ENCODE measurements at places on chromosomes 12 and 14. TPM values are rescaled to one million over a fixed set of nuclear protein-coding genes. Genes with fewer than 3 reads are reported as not detected.

- DNase-seq, result no peak
These were observed 14.2 kb downstream of the GLT1D1 start for GRCh38 chr12:128867466-128867865.

GRCh38 chr14:53109105-53110041 is 43.8 kb downstream of the DDHD1 start:
- DNase-seq, result no peak

- no peak for DNase-seq
These were observed 498.4 kb downstream of the RMST start for GRCh38 chr12:97960741-97961608.

DNA sequence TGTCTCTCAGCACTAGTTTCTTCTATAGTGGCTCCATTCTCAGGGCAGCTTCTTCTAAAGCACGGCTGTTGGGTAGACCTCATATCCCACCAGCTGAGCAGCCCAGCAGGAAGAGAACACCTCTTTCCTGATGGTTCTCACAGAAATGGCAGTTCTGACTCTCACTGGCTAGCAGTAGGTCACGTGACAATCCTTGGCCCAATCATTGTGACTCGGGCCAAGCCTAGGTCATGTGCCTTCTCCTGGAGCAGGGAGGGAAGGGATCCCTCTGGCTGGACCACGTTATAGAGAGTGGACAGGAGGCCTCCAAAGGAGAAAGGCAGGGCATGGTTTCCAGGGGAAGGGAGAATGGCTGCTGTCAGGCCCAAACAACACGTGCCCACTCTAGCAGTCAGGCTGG is 149.1 kb downstream of the AACS start:
- DNase-seq, result no peak

Gene CELA1
- total RNA-seq, result not detected

Data from sciatic nerve (tissue), 2 donors.